Panc1 (cell line): ENCODE measurements at places on chromosomes 12 and 14.

DNA sequence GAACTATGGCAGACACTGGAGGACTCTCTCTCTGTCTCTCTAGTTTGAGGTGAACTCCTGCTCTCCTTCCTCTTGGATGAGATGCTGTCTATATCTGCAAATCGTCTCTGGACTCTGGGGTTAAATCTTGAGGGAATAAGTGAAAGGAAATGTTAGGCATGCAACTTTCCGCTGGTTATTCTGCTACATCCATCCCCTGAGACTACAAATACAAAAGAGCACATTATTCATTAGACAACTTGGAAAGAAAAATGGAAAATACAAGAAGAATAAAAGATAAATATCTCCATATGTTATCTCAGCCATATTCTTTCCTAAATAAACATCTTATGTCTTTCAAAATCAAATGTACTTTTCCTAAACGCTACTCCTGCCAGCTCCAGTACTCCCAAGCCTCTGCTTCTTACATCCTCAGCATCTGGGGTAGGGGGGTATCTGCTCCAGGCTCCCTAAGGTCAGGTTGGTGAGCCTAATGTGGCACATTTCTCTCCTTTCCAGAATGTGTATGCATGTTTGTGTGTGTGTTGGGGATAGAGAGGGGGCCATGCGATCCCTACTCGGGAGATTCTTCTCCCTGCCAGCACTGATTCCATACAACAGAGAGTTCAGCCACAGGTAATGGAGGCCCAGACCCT is 102.9 kb upstream of the FSCB start:
- DNase-seq, result no peak

DNA sequence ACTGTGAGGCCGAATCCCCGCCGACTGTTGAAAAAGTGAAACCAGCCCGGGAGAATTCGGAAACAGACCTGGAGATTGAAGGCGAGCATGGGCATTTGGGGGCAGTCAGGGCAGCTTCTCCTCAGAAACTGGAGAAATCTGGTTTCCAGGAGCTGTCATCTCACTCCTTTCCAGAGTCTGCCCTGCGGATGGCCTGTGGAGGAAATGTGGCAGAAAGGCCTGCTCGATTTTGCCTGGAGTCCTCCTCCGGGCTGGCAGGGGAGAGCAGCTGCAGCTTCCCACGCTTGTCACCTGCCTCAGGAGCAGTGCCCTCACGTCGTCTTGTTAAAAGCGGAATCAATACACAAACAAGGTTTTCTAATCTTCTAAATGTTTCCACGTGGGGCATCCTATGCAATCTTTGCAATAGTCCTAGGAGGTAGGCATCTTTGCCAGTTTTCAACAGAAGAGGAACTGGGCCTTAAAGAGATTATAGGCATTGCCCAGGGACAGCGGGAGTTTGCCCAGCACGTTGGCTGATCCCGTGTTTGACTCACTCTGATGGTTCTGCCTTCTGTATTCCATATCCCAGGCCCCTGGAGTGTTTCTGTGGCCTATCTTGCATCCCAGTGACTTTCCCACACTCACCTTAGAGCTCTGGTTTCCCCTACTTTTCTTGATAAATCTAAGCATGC is 2.3 kb downstream of the LRRC74A start:
- DNase-seq, result no peak

DNA sequence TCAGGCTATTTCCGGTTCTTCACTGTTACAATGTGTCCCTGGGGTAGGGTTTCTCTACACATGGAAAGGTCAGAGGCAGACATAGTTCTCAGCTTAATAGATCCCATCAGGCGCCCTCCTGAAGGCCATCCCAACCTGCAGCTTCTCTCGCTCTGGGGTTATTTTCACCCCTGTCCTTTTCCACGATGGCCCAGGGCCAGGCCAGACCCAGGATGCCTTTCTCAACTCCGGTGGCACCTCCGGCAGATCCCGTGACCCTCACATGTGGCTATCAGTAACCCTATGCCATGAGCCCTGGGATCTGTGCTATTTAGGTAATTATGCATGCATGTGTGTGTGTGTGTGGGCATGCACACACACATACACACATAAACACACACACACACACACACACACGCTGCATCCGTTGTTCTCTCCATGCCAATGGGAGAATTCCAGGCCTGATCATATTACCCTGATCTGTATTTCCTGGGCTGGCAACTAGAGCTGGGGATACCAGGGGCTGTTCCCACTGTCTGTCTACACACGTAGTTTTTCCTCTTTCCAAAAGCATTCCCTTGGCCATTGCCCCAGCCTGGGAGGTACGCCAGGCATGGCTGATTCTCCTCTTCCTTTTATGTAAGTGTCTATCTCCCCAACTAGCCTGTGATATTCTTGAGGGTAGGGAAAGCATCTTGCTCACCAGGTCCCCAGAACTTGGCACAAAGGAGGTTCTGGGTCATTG is 51.2 kb upstream of the NOS1 start:
- DNase-seq, result no peak

- DNase-seq, result no peak
Measured at GRCh38 chr12:100799770-100800169, 5.2 kb downstream of the ANO4 start.

DNA sequence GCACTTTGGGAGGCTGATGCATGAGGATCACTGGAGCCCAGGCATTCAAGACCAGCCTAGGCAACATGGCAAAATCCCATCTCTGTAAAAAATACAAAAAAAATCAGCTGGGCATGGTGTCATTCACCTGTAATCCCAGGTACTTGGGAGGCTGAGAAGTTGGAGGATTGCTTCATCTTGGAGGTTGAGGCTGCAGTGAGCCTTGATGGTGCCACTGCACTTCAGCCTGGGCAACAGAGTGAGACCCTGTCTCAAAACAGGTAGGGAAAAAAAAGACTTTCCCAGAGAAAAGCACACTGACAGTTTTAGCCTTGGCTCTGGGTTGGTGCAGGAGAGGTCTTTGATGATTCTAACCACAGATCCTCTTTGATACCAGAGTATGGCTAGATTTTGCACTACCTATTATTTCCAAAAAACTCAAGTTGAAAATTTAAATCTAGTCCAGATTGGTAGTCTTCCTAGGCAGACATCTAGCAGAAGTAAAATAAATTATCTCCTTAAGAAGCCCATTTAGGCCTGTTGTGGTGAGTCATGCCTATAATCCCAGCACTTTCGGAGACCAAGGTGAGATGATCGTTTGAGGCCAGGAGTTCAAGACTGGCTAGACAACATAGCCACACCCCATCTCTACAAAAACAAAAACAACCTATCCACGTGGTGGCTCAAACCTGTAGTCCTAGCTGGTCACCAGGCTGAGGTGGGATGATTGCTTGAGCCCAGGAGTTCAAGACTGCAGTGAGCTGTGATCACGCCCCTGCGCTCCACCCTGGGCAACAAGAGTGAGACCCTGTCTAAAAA is 18.6 kb downstream of the LARP4 start:
- no peak for DNase-seq

DNA sequence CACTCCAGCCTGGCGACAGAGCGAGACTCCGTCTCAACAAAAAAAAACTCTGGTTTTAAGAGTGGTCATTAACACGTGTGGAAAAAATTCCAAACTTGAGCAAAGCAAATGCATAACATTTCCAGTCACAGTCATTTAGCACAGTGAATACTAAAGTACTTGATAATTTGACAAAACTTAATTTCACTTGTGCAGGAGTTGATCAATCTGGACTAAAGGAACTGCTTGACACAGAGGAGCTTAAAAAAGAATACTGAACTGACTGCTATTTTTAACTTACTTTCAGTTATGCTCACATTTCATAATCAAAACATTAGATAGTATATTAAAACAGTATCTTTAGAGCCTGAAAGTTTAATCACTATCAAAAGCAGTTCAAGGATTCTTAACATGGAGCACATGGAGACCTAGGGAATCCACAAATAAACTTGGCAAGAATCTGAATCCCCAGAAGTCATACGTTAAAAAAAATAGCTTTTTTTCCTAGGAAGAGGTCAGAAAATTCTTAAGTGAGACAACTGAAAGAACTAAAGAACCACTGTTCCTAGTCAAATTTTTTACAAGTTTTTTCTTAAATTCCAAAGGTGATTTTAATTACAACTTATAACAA is 7.4 kb downstream of the UBE2N start:
- no peak for DNase-seq

GRCh38 chr12:6140651-6141447 is 16.4 kb upstream of the VWF start:
- DNase-seq, result no peak

DNA sequence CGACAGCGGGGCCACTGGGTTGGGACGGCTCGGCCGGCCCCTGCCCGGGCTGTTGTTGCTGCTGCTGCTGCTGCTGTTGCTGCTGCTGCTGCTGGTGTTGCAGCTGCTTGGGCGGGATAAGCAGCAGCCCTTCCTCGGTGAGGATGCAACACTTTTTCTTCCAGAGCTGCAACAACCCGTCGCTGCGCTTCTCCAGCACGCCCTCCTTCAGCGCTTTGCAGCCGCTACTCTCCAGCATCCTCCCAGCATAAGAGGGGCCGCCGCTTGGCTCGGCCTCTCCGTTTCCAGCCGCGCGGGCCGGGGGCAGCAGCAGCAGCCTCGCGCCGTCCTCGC is 529 bp downstream of the PHLDA1 start:
- DNase-seq, result no peak

DNA sequence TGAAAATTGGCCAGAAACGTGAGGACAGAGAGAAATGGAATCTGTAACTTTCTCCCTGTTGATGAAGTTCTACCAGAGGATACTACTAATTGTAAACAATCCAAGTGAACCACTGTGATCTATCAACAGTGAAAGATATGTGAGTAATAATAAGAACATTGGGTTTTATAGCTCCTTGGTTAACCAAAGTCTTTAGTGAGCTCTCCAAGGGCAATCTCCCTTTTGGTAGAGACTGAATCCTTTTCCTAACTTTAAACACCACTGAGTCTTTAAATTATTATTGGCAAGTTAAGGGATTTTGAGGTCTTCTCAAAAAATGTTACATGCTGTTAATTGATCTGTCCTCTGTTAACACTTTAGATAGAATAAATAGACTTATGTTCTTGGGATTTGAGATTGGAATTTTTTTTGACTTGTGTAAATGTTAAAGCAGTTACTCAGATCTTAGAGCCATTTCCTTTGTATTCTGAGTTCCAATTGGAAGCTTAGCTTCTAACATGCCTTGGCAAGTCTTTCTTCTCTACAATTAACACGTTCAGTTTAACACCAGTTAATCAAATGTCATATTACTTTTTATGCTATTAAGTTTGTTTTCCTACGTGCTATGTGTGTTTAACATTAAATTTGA is 338.2 kb upstream of the DDHD1 start:
- DNase-seq, result no peak

- DNase-seq, result no peak
Measured at GRCh38 chr12:68031174-68031573, 41.9 kb downstream of the IFNG-AS1 start.

DNA sequence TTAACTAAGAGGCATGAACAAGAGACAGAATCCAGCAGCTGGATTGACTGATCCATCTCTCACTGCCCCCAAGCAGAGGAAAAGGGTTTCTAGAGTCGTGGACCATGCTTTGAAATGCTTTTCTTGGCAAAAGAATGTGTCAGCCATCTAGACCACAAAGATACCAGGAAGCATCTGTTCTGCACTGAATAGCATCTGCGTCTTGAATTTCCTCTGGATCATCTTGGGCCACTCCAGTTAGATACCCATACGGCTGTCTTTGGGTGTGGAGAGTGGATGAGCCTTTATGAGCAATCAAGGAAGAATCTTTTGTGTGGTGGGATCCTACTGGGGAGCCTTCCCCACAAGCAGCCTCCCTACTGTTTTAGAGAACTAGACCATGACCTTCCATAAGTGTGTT is 16.0 kb upstream of the RFX4 start:
- no peak for DNase-seq

DNA sequence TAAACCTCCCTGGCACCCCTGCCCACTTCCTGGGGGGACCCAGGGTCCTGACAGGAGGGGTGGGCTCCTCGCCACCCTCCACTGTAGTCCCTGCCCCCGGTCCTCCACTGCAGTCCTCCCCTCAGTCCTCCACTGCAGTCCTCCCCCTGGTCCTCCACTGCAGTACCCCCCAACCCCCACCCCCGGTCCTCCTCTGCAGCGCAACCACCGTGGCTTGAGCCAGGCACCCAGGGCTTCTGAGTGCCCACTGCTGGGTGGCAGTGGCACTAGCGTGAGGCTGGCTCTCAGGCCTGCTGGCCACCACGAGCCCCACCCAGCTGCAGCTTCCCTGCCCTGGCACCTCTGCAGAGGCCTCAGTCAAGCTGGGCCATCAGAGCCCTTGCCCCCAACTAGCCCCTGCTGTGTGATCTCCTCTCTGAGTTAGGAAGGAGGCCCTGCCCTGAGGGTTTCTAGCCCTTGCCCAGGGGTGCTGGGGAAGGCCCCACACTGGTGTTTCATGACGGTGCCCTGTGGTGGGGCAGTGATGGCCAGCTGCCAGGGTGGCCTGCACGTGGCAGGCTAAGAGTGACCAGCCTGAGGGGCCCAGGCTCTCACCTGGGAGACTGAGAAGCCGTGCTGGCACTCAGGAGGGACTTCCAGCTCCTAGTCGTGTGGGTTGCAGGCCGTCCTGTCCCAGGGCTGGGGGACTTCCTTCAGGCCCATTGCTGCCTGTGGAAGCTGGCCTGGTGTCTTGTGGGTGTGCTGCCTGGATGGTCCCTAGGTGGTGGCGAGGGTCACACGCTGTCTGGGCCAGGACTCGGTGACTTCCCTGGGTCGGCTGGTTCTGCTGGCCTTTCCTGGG is 9.7 kb downstream of the CEP170B start:
- no peak for DNase-seq

DNA sequence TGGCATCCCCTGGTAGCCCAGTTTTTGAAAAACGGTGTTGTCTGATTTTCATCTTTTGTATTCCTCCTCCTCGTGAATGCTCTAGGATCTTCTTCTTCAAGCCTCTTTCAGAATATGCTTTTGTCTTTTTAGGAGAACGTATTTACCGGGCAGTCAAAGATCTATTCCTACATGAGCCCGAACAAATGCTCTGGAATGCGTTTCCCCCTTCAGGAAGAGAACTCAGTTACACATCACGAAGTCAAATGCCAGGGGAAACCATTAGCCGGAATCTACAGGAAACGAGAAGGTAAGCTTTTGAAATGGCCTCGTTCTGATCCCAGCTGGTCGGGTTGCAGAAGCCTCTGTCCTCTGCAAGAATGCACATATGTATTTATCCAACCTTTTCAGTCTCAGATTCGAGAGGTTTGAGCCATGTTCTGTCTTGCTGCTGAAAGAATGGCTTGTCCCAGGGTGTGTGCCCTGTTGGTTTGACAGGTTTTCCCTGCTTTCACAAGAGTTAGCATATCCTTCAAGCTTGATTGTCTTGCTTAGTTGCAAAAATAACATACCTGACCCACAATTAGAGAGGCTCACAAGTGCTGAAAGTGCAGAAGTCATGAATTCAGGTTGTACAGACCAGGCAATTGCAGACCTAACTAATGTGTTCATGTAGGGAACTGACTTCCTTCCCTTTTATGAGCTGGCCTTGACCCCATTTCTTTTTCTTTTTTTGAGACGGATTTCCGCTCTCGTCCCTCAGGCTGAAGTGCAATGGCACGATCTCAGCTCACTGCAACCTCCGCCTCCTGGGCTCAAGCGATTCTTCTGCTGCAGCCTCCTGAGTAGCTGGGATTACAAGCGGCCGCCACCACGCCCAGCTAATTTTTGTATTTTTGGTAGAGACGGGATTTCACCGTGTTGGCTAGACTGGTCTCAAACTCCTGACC is 6.8 kb downstream of the KMT5A start:
- DNase-seq, result no peak

GRCh38 chr12:112165624-112166023 is 40.3 kb downstream of the TRAFD1 start:
- no peak for DNase-seq

- DNase-seq, result peak; percentile 75
Measured at GRCh38 chr12:56261503-56262232, 3.5 kb upstream of the ANKRD52 start.

- DNase-seq, result no peak
Measured at GRCh38 chr12:30822385-30823155, 67.8 kb upstream of the CAPRIN2 start.
